ENCODE measurements at places on chromosomes 1 and 21.

- DNase-seq, result no peak
- H3K4me1 ChIP-seq, result no peaks in the 10 kb centered on the region
- no peak overlapping the region for H3K4me3 ChIP-seq
- no peaks in the 10 kb centered on the region for H3K36me3 ChIP-seq
- no peak overlapping the region for H3K27ac ChIP-seq
- H3K27me3 ChIP-seq, result no peaks in the 10 kb centered on the region
These were observed 47.1 kb upstream of the ACADM start for GRCh38 chr1:75677443-75677842.

DNA sequence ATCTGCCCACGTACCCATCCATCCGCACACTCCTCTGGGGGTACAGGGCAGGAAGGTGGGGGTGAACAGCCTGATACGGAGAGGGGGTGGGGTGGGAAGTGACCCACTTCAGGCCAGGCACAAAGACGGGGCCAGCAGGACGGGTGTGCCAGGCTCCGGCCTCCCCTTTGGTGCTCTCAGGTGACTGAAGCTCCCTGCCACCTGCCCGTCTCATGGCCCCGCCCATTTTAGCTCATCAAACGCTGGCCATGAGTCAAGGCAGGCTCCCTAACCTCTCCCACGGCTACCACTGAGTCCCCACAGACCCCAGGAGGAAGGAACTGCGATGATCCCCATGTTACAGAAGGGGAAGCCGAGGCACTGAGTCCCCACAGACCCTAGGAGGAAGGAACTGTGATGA, 109.6 kb downstream of the CRYAA start:
- H3K36me3 ChIP-seq, result no peaks in the 10 kb centered on the region
- no peak for DNase-seq
- no peak overlapping the region for H3K4me3 ChIP-seq
- no peaks in the 10 kb centered on the region for H3K4me1 ChIP-seq
- H3K27me3 ChIP-seq, result no peaks in the 10 kb centered on the region

DNA sequence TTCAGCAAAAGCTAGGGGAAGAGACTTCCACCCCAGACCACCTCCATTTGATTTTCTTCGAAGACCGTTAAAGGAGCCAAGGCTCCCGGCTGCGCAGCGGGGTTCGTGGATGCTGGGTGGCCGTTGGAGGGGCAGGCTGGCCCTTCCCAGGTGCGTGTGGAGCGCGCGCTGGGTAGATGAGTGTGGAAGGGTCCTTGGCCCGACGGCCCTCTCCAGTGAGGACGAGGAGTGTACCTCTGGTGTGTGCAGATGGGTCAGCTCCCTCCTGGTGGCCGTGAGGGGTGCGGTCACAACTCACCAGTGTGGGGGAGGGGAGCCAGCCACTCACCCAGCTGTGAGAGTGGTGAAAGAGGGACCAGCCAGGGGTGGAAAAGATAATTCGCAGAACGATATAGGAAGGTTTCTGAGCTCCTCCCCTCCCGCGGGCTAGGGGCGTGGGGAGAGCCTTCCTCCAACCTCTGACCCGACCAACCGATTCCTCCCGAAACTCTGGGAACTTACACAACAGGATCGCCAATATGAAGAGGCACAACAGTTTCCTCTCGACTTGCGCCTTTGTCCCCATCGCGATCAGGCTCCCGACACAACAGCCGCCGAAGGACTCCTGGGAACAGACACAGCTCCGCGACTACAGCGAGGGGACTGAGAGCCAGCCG, at the start of gene F11R:
F11R (minus strand) TSS at position 644 of the 656 bp plus-strand sequence; CDS start at position 565, 79 bp downstream.
- no peaks in the 10 kb centered on the region for H3K27me3 ChIP-seq
- peak within 1 kb of the TSS; percentile 49 for H3K4me3 ChIP-seq
- peaks cover 2% of the 10 kb centered on the region for H3K4me1 ChIP-seq

- no peaks in the 10 kb centered on the region for H3K27me3 ChIP-seq
- H3K27ac ChIP-seq, result no peak overlapping the region
- no peak for DNase-seq
- no peak overlapping the region for H3K4me3 ChIP-seq
These were observed 22.2 kb upstream of the SLC5A9 start for GRCh38 chr1:48200166-48200900.

DNA sequence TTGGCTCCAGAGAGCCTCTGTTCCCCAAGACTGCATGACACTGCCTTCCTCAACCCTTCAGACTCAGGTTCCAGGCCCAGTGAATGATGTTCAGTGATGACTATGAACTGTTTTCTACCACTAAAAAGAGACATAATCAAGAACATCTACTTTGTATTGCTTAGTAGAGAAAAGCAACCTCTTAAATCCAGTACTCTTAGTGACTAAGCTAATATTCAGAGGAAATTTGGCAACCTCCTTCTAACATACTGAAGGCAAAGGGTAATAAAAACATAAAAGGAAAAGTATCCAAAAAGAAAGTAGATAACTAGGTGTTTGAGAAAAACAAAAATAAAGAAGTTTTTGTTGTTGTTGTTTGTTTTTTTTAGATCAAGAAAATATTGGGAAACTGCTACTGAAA, 153.3 kb upstream of the RUNX1 start:
- no peaks in the 10 kb centered on the region for H3K27me3 ChIP-seq
- no peak overlapping the region for H3K27ac ChIP-seq
- peaks cover 15% of the 10 kb centered on the region for H3K4me1 ChIP-seq
- DNase-seq, result no peak

GRCh38 chr1:84653130-84653677, 37.1 kb downstream of the SSX2IP start:
- H3K4me3 ChIP-seq, result no peak overlapping the region
- no peaks in the 10 kb centered on the region for H3K36me3 ChIP-seq
- no peak for DNase-seq
- no peaks in the 10 kb centered on the region for H3K27me3 ChIP-seq

DNA sequence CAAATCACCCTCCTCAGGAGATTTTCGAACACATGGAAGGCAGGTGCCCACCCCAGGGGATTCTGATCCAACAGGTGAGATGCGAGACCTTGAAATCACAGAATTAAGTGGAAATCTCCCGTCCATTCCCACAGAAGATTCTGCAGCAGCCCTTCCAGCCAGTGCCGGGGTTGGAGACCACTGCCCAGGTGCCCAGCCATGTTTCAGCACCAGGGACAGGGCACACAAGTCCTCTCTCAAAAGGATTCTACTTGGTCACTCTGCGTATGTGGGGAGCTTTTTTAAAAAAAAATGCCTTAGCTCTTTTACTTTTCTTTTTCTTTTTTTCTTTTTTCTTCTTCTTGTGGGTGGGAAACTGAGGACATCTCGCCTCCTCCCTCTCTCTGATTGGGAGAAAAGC, 80.7 kb downstream of the VWA5B1 start:
- H3K27me3 ChIP-seq, result no peaks in the 10 kb centered on the region
- H3K4me1 ChIP-seq, result peaks cover 2% of the 10 kb centered on the region
- no peak for DNase-seq
- no peak overlapping the region for H3K4me3 ChIP-seq
- no peaks in the 10 kb centered on the region for H3K36me3 ChIP-seq
- H3K27ac ChIP-seq, result no peak overlapping the region

DNA sequence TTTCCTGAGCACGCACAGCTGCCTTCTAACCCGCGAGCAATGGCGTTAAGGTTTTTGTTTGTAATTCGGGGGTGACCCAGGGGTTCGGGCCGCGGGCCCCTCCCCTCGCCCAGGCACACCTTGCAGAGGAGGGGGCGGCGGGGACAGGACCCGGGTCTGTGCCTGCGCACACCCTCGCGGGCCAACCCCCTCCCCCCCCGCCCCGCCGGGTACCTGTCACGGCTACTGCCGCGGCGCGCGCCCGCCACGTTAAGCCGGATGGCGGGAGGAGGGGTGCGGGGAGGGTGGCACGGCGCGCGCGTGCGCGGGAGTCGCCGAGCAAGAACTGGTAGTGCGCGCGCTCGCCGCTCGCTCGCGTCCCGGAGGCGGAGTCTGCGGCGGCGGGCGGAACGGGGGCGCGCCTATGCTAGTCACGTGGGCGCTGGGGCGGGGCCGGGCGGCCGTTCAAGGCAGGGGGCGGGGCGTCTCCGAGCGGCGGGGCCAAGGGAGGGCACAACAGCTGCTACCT, at the start of gene TPTE:
TPTE (plus strand) TSS at position 493 of the 508 bp plus-strand sequence. CDS start 17,141 bp downstream, outside the sequence.
- H3K4me3 ChIP-seq, result no peak within 1 kb of the TSS
- no peak for DNase-seq
- H3K36me3 ChIP-seq, result no peaks in the 10 kb centered on the region

GRCh38 chr1:244422174-244422573, 29.5 kb downstream of the ADSS2 start:
- DNase-seq, result no peak
- H3K4me1 ChIP-seq, result no peaks in the 10 kb centered on the region
- H3K36me3 ChIP-seq, result no peaks in the 10 kb centered on the region
- H3K27ac ChIP-seq, result no peak overlapping the region
- no peak overlapping the region for H3K4me3 ChIP-seq

- peaks cover 6% of the 10 kb centered on the region for H3K4me1 ChIP-seq
- no peak for DNase-seq
- no peaks in the 10 kb centered on the region for H3K36me3 ChIP-seq
- H3K4me3 ChIP-seq, result no peak overlapping the region
These were observed 7.6 kb downstream of the SIPA1L2 start for GRCh38 chr1:232622378-232622777.

DNA sequence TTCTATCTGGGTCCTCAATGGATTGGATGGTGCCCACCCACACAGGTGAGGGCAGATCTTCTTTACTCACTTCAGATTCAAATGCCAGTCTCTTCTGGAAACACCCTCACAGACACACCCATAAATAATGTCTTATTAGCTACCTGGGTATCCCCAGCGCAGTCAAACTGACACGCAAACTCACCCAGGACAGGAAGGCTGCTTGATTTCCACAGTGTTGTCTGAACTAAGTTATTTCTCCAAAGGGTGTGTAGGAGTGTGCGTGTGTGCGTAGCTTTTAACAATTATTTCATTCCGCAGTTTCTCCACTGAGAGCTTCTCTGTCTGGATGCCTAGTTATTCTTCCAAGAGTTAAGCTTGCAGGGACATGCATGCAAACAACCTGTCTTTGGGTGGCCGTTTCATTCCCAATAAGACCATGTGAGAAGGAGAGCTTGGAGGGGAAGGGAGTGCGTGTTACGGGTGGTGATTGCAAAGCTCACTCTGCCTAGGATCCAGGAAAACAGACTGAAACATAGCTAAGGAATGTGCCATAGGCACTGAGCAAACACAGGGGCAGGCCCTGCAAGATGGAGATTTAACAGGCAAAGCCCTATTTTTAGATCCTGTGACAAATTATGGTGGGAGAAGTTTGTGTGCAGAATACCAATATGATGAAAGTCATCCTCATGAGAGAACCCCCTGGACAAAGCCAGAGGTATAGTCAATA, 269.7 kb downstream of the DYRK1A start:
- H3K4me3 ChIP-seq, result no peak overlapping the region
- H3K4me1 ChIP-seq, result no peaks in the 10 kb centered on the region
- no peaks in the 10 kb centered on the region for H3K27me3 ChIP-seq
- H3K36me3 ChIP-seq, result no peaks in the 10 kb centered on the region
- H3K27ac ChIP-seq, result no peak overlapping the region
- DNase-seq, result no peak

DNA sequence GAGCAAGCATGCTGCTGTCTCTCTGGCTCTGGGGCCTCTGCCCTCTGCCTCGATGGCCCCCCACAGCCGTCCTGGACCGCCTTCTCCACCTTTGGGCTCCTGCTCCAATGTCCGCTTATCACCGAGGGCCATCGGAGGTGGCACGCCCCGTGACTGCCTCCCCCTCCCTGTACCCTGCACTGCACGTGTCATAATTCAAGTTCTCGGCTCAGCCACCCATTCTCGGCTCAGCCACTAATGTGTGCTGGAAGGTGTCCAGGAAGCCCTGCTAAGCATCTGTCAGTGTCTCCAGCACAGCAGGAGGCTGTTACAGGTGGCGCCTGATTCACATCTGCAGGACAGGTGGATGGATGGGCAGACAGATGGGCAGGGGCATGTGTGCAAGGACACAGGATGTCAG, 45.5 kb downstream of the TP73 start:
- H3K27ac ChIP-seq, result no peak overlapping the region
- no peaks in the 10 kb centered on the region for H3K36me3 ChIP-seq
- DNase-seq, result no peak
- peaks cover 2% of the 10 kb centered on the region for H3K4me1 ChIP-seq

DNA sequence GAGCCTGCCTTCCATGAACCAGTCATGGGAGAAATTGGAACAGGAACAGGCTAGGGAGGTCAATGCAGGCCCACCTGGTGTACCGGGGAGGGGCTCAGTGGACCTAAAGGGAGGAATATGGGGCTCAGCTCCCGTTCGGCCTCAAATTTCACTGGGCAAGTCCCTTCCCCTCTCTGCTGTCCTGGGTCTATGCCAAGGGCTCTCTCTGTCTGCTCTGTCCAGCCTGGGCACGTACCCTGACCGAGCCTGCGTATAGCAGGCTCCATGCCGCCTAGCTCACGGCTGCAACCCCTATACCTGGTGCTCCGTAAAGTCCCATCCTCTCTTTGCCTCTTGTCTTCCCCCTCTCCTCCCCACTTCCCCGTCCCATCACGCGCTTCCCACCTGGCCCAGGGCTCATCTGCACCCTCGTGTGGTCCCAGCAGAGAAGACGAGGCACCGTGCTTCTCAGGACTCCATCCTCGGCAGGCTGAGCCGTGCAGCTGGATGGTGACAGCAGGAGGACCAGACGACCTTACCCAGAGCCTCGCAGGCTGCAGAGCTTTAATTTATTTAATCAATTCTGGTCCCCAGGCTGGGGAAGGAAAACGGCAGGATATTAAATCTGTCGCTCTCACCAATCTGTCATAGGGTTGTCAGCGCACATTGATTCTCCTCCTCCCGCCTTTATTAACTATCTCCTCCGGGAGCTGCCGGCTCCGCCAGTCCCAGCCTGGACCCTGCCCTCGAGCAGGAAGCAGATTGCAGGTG, 25.0 kb upstream of the DISP3 start:
- no peak overlapping the region for H3K27ac ChIP-seq
- H3K27me3 ChIP-seq, result no peaks in the 10 kb centered on the region
- H3K4me3 ChIP-seq, result no peak overlapping the region

GRCh38 chr1:81525085-81525484, 275.6 kb upstream of the ADGRL2 start:
- H3K27ac ChIP-seq, result no peak overlapping the region
- no peaks in the 10 kb centered on the region for H3K36me3 ChIP-seq
- no peak overlapping the region for H3K4me3 ChIP-seq

DNA sequence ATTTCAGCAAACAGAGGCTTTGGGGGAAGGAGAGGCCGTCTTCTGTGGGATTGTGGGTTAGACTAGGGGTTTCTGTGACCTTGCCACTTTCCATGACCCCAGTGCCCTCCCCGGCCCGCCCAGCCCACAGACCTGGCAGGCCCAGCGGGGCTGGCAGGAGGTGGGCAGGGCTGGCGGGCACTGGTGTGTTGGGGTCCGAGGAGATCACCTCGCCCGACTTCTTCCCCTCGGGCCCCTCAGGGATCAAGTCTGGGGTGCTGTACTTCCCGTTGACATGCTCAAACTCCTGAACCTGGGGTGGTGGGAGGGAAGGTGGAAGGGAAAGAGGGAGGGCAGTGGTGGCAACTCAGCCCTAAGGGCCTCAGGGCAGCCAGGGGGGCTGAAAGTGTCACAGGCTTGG, 56.3 kb downstream of the CHD5 start:
- H3K27me3 ChIP-seq, result no peaks in the 10 kb centered on the region
- no peaks in the 10 kb centered on the region for H3K36me3 ChIP-seq
- DNase-seq, result no peak
- H3K4me3 ChIP-seq, result no peak overlapping the region

GRCh38 chr1:37149296-37149695, 115.0 kb upstream of the GRIK3 start:
- no peaks in the 10 kb centered on the region for H3K36me3 ChIP-seq
- no peaks in the 10 kb centered on the region for H3K4me1 ChIP-seq
- H3K4me3 ChIP-seq, result no peak overlapping the region
